Neural crest cell (in vitro differentiated cells): ENCODE measurements at places on chromosomes 3 and 15. TPM values are rescaled to one million over a fixed set of nuclear protein-coding genes. Genes with fewer than 3 reads are reported as not detected.
A peak's percentile ranks its signal among the peaks of the same experiment; 100 is the strongest.

GRCh38 chr3:68103811-68104210, 449.4 kb upstream of the SUCLG2 start:
- no peaks in the 10 kb centered on the region for H3K36me3 ChIP-seq
- no peak for DNase-seq
- H3K4me1 ChIP-seq: no peaks in the 10 kb centered on the region
- no peak overlapping the region for H3K27ac ChIP-seq
- H3K27me3 ChIP-seq: no peaks in the 10 kb centered on the region
- no peak overlapping the region for H3K4me3 ChIP-seq

GRCh38 chr15:25403771-25404170, 35.1 kb downstream of the UBE3A start:
- peaks cover 43% of the 10 kb centered on the region for H3K36me3 ChIP-seq
- H3K4me1 ChIP-seq: no peaks in the 10 kb centered on the region
- no peak for DNase-seq
- no peak overlapping the region for H3K4me3 ChIP-seq

DNA sequence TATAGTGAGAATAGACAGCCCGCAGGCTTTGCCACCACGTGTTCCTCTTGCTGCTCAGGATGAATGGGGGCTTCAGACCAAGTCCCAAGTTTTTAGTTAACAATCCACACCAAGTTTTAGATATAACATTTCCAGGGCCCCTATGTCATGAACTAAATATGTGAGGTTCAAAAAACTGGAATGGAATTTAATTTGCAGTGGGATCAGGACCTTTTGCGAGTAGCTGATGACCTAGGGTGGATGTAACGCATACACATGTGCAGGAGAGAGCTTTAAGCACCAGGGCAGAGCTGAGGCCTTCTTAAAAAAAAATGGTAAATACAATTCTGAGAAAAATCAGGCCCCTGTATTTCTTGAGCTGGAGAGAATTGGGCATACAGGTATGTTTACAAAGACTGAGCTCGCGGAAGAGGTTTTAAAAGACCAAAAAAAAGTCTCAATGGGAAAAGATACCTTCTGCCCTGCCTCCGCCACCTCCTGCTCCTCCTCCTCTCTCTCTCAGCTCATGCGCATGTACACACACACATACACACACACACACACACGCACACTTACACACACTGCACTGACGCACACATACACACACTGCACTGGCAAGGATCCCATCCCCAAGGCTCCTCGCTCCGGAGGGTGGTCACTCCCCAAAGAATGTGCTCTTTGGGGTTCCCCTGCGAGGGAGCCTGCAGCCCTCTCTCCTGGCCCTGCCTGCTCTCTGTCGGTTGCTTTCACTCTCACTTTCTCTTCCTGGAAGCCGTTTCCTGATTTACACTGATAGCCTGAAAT, 48.2 kb upstream of the IGF1R start:
- DNase-seq: no peak
- H3K4me3 ChIP-seq: peak overlapping the region; percentile 6
- peaks cover 3% of the 10 kb centered on the region for H3K27me3 ChIP-seq
- H3K4me1 ChIP-seq: peaks cover 12% of the 10 kb centered on the region

DNA sequence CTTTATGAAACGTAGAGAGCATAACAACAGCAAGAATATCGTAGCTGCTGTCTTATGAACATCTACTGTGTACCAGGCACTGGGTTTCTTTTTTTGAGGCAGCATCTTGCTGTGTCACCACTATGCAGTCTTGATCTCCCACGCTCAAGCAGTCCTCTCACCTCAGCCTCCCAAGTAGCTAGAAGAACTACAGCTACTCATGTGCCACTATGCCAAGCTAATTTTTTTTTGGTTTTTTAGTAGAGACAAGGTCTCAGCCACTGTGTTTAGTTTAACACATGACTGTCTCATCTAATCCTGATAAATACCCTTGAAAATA, 129.9 kb downstream of the VGLL4 start:
- no peaks in the 10 kb centered on the region for H3K27me3 ChIP-seq
- peaks cover 43% of the 10 kb centered on the region for H3K4me1 ChIP-seq
- H3K36me3 ChIP-seq: peaks cover 10% of the 10 kb centered on the region
- DNase-seq: no peak
- peak overlapping the region; percentile 14 for H3K4me3 ChIP-seq

- H3K4me1 ChIP-seq: no peaks in the 10 kb centered on the region
- DNase-seq: no peak
- no peaks in the 10 kb centered on the region for H3K27me3 ChIP-seq
- H3K27ac ChIP-seq: no peak overlapping the region
- no peak overlapping the region for H3K4me3 ChIP-seq
These were observed 756.3 kb downstream of the NTRK3 start for GRCh38 chr15:87500240-87500639.

- no peaks in the 10 kb centered on the region for H3K27me3 ChIP-seq
- H3K4me1 ChIP-seq: no peaks in the 10 kb centered on the region
- no peak overlapping the region for H3K4me3 ChIP-seq
- DNase-seq: no peak
- H3K27ac ChIP-seq: no peak overlapping the region
These were observed 14.0 kb upstream of the UACA start for GRCh38 chr15:70777170-70777926.

DNA sequence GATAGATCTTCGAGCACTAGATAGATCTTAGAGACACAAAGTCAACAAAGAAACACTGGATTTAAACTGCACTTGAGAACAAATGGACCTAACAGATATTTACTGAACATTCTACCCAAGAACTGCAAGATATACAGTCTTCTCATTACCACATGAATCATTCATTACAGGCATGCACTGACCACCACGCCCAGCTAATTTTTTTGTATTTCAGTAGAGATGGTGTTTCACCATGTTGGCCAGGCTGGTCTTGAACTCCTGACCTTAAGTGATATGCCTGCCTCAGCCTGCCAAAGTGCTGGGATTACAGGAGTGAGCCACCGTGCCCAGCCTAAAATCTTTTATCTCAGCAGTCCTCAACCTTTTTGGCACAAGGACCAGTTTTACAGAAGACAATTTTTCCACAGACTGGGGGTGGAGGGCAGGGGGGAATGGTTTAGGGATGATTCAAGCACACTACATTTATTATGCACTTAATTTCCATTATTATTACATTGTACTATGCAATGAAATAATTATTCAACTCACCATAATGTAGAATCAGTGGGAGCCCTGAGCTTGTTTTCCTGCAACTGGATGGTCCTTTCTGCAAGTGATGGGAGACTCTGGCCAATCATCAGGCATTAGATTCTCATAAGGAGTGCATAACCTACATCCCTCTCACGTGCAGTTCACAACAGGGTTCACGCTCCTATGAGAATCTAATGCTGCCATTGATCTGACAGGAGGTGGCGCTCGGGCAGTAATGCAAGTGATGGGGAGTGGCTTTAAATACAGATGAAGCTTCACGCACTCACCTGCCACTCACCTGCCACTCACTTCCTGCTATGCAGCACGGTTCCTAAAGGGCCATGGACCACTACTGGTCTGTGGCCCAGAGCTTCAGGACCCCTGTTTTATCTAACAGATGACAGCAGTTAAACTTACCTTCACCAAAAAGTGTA, 21.7 kb downstream of the CSNK1G1 start:
- peaks cover 5% of the 10 kb centered on the region for H3K36me3 ChIP-seq
- no peaks in the 10 kb centered on the region for H3K4me1 ChIP-seq
- H3K27ac ChIP-seq: no peak overlapping the region
- H3K4me3 ChIP-seq: no peak overlapping the region

DNA sequence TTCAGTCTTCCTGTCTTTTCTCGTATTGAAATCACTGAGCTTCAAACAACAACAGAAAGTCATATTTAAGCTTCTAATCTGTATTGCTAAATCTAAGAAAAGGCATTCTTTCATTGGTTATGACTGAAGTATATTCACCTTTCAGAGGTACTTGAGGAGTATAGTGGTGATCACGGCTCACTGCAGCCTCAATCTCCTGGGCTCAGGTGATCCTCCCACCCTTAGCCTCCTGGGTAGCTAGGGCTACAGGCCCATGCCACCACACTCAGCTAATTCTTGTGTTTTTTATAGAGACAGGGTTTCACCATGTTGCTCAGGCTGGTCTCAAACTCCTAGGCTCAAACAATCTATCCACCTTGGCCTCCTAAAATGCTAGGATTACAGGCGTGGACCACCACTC, 38.7 kb downstream of the WDR49 start:
- H3K4me1 ChIP-seq: no peaks in the 10 kb centered on the region
- DNase-seq: no peak
- no peaks in the 10 kb centered on the region for H3K27me3 ChIP-seq
- H3K36me3 ChIP-seq: no peaks in the 10 kb centered on the region
- H3K4me3 ChIP-seq: no peak overlapping the region
- H3K27ac ChIP-seq: no peak overlapping the region

DNA sequence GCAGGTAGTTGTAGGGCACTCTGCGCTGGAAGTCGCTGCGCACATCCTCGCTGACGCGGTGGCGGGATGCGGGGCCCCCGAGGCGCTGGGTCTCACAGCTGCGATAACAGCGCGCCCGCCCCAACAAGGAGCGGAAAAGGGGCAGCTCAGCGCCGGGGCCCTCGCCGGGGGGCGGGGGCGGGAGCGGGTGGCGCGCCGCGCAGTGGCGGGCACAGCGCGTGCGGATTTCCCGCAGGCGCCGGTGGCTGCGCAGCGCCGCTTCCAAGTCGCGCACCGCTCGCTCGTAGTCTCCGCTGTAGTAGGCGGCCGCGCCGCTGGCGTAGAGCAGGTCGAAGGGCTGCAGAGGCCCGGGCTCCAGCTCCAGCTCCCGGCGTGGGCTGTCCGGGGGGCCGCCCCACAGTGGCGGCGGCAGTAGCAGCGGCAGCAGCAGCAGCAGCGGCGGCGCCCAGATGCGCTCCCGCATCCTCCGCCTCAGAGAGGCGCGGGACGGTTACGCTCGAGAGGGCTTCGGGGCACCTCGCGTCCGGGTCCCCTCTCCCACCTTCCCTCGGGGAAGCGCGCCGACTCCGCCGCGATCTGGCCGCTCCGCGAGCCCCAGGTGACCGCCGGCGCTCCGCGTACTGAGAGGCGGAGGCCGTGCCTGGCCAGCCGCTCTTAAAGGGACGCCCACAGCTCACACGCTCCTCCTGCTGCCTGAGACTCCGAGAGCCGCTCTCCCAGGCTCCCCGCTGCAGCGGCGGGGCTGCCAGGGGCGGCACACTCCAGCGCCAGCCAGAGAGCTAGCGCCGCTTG, at the start of gene P3H2:
Gene P3H2 (minus strand): TSS at position 629 of the 792 bp plus-strand sequence. CDS start 166 bp downstream, at position 463.
- H3K4me1 ChIP-seq: peaks cover 20% of the 10 kb centered on the region
- no peaks in the 10 kb centered on the region for H3K36me3 ChIP-seq
- H3K27ac ChIP-seq: peak within 1 kb of the TSS; percentile 2
- H3K27me3 ChIP-seq: peaks cover 19% of the 10 kb centered on the region
- H3K4me3 ChIP-seq: peak within 1 kb of the TSS; percentile 86
- peak; percentile 68 for DNase-seq

- DNase-seq: no peak
- no peak overlapping the region for H3K27ac ChIP-seq
- no peaks in the 10 kb centered on the region for H3K27me3 ChIP-seq
- H3K36me3 ChIP-seq: no peaks in the 10 kb centered on the region
- H3K4me1 ChIP-seq: no peaks in the 10 kb centered on the region
These were observed 84.4 kb downstream of the DNAJB8 start for GRCh38 chr3:128382221-128382807.

- H3K4me3 ChIP-seq: no peak overlapping the region
- no peaks in the 10 kb centered on the region for H3K36me3 ChIP-seq
- DNase-seq: no peak
- no peak overlapping the region for H3K27ac ChIP-seq
These were observed 37.3 kb downstream of the ATP2B2 start for GRCh38 chr3:10467904-10468612.

DNA sequence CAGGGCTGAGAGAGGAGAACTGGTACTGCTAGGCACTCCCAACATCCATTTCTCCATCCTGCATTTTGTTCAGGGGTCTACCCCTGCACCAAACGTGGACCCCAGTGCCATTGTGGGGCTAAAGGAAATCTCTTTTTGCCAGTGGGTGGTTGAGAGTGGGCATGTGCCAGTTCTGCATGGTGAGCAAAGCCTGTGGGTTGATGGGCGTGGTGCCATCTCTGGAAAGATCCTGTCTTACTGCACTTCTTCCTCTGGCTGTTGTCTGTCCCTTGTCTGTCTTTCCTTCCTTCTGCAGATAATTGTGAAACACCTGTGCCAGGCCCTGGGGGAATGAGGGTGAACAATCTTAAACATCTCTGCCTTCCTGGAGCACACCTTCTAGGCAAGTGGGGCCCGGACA, 1.4 kb upstream of the RARRES1 start:
- DNase-seq: no peak
- no peaks in the 10 kb centered on the region for H3K27me3 ChIP-seq
- peaks cover 28% of the 10 kb centered on the region for H3K36me3 ChIP-seq
- peaks cover 7% of the 10 kb centered on the region for H3K4me1 ChIP-seq

GRCh38 chr15:69926006-69926405, 171.7 kb downstream of the TLE3 start:
- H3K36me3 ChIP-seq: peaks cover 22% of the 10 kb centered on the region
- H3K27ac ChIP-seq: no peak overlapping the region
- H3K27me3 ChIP-seq: peaks cover 2% of the 10 kb centered on the region
- no peak overlapping the region for H3K4me3 ChIP-seq
- peaks cover 7% of the 10 kb centered on the region for H3K4me1 ChIP-seq

DNA sequence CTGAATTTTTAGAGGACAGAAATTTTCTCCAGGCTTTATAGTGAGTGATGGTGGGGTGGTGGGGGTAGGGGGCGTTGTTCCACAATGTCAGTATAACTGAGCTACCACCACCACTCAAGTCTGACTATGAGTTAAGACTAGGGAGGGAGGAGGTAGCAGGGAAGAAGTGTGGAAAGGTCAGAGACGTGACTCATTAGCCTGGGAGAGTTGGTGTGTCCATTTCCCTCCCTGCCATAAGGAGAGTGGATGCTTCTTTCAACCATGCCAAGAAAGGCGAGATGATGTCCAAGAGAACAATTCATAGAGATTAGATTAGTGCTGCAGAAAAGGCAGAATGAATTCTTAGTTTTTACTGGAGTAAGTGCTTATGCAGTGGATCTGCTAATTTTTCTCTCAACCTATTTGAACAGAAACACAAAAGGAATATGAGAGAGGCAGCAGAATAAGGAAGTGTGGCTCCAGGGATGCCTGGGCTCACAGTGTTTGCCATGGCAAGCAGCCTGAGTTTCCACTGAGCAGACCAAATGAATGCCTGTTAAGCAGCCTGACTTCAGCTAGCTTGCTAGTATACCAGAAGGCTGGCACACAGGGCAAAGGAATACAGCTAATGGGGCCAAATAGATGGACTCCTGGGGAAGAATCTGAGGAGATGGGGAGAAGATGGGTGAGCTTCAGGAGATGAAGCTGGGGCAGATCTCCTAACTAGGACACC, 708.9 kb downstream of the NTRK3 start:
- DNase-seq: no peak
- no peaks in the 10 kb centered on the region for H3K36me3 ChIP-seq

CADM2 gene
- 3.5 and 4.2 TPM in 2 replicates for total RNA-seq

BLM gene
- 44.8 and 47.8 TPM in 2 replicates for total RNA-seq

SOX14 gene
- total RNA-seq: 0.18 and 0.37 TPM in 2 replicates

ROPN1 gene
- not detected in 2 replicates for total RNA-seq

POC1A gene
- total RNA-seq: 27.7 and 30.1 TPM in 2 replicates

LINGO1 gene
- 31.0 and 36.8 TPM in 2 replicates for total RNA-seq

EDEM1 gene
- total RNA-seq: 19.7 and 21.2 TPM in 2 replicates

SMARCC1 gene
- total RNA-seq: 281 and 308 TPM in 2 replicates
